Activated naive CD4-positive, alpha-beta T cell treated with anti-CD3 and anti-CD28 coated beads, Interleukin-2, amount 50 U/mL, for 72 hours (primary cell): ENCODE measurements at places on chromosomes 16 and 17. TPM values are rescaled to one million over a fixed set of nuclear protein-coding genes. Genes with fewer than 3 reads are reported as not detected.

C1QTNF8 gene
- total RNA-seq = not detected

KRT20 gene
- not detected for total RNA-seq

PERCC1 gene
- total RNA-seq = 0.27 TPM

ITGAX gene
- 19.1 TPM for total RNA-seq

VAT1 gene
- 28.3 TPM for total RNA-seq

ROGDI gene
- total RNA-seq = 4.6 TPM

MT1G gene
- total RNA-seq = 3.4 TPM

SRL gene
- total RNA-seq = not detected

TMEM238L gene
- not detected for total RNA-seq

C17orf78 gene
- total RNA-seq = not detected

SPN gene
- total RNA-seq = 145 TPM

KCNH4 gene
- 0.54 TPM for total RNA-seq

TMEM97 gene
- total RNA-seq = 31.1 TPM

RUNDC3A gene
- total RNA-seq = 1.9 TPM

SLC16A6 gene
- total RNA-seq = 2.4 TPM

DBNDD1 gene
- 0.50 TPM for total RNA-seq

SMIM36 gene
- not detected for total RNA-seq

CRHR1 gene
- total RNA-seq = 0.32 TPM

HBQ1 gene
- 2.1 TPM for total RNA-seq

DNAH9 gene
- not detected for total RNA-seq

C16orf96 gene
- total RNA-seq = 0.19 TPM

CNGB1 gene
- not detected for total RNA-seq

TNS4 gene
- total RNA-seq = 1.7 TPM

KRTAP17-1 gene
- not detected for total RNA-seq

CIBAR2 gene
- total RNA-seq = not detected

NUPR1 gene
- not detected for total RNA-seq

TEKT5 gene
- total RNA-seq = not detected

CES5A gene
- not detected for total RNA-seq

ABCA8 gene
- not detected for total RNA-seq

CFAP97D1 gene
- total RNA-seq = not detected

KRT36 gene
- total RNA-seq = not detected

GPS1 gene
- 77.1 TPM for total RNA-seq

OR1A1 gene
- total RNA-seq = not detected

HSF5 gene
- total RNA-seq = 2.0 TPM
